ENCODE measurements at places on chromosomes 12 and 14.

GRCh38 chr12:88325076-88325815 lies 183.1 kb downstream of the TMTC3 start:
- no peak for DNase-seq

GRCh38 chr14:78697341-78697740 lies 527.2 kb downstream of the NRXN3 start:
- no peak for DNase-seq

DNA sequence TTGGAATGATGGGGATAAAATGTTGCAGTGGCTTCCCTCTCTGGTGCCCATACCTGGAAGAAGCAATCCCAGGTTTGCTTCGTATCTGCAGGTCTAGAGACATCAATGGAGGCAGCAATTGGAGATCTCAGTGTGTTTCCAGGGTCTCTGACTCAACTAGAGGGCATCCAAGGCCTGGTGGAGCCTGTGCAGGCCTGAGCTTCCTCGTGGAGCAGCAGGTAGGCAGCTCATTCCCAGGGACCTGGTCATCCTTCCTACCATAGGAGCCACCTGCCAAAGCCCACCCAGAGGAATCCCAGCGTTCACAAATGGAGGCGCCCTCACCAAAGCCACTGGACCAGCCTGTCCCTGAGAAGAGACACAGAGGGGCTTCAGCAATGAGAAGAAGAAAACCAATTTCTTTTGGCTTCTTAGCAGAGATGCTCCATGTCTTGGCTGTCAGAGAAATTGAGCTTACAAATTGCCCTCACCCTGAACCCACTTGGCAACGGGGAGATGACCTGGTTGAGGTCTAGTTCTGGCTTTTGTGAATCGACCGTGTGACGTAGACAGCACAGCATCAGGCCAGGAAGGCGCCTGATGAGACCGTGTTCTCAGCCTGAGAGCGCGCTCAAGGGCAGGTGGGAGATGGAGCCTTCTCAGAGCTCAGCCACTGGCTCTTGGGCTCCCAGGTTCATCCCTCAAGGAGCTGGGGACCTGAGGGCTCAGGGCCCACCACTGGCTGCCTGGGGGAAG lies 283.6 kb downstream of the DPF3 start:
- no peak for DNase-seq

DNA sequence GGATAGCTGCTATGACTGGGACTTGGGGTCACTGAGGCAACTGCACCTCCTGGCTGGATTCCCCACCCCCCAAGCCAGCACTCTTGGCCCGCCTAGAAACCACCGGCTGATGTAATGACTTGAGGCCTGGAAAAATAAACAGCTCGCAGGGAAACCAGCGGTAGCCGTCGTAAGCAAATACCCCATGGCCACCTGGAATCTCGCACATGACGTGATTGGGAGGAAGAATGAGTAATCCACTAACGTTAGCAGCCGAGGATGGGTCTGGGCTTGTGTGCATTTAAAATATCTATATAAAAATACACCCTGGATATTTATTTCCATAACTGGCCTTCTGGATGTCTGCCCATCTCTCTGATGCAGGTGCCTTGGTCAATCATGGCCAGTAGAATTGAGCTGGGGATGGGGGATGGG lies 120.1 kb downstream of the SMOC1 start:
- no peak for DNase-seq

DNA sequence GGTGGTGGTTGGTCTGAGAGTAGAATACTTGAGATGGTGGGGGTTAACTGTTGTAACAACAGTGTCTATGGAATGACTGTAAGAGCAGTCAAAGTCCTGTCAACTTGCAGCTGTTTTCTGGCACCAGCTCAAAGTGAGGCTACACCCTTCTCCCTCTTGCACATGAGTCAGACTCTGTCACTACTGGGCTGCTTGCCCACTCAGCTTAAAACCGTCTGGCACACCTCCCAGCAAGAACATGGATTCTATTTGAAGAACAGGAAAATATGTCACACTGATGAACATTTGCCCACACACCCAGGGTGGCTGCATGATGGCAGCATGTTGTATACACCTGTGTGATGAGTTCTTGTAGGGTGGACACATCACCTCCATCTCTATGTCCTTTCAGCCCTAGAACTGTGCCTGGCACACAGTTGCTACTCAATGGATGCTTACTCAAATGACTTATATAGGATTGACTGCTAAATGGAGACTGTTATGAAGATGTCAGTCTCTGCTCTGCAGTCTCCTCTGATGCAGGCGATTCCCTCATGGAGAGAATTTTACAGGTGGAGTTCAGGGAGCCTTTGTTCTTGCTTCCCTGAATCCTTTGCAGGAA lies 19.3 kb upstream of the SERPINA6 start:
- DNase-seq: no peak

GRCh38 chr12:62618930-62619329 lies 152.3 kb downstream of the MON2 start:
- DNase-seq: no peak

DNA sequence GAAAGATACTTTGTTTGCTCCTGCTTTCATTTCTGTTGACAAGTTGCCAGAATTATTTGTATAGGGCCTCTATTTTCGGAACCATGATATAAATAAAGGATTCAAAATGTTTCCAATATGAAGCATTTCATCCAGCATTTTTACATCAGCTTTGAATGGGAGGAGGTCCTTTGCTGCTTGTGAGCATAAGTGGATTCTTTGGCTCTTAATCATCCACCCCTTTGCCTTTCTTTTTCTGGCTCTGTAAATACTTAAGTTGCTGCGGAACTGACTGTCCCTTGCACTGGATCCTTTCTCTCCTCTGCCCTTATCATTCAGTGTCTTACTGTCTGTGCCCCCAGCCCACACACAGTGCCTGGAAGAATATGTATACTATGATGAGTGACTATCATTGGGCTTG lies 357.3 kb upstream of the RGS6 start:
- no peak for DNase-seq

DNA sequence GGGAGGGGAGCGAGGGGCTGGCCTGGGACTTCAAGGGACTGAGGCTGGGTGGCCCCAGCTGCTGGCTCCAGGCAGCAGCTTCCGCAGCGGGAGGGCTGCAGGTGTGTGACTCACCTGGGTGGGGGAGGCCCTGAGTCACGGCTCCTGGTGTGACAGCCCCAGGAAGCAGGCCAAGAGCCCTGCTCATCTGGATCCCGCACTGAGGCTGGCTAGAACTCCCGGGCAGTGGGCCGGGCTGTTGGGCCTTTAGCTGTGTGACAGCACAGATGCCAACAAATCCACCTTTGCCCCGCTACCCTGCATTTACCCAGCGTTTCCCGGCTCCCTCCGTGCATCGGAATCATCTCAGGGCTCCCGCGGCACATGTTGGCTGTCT lies 180.0 kb upstream of the PRMT8 start:
- DNase-seq: no peak

GRCh38 chr12:15719230-15719629 lies 70.0 kb downstream of the EPS8 start:
- DNase-seq: no peak

GRCh38 chr12:779745-780734 lies 27.7 kb downstream of the WNK1 start:
- DNase-seq: no peak

DNA sequence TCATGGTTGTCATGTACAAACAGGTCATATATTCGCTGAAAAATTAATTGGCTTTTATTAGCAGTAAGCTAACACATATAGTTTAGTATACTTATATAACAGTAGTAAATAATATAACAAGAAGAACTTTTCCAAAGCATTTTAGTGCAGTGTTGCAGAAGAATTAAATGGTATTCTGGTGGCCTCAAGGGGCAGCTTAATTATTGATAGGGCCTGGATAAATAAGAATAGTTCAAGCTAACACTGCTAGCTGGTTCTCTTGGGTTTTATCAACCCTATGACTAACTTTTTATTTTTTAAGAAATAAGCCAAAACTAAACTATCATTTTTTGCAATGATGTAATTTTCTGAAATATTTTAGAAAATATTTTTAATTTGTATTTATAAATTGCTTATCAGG lies 152.1 kb downstream of the SRGAP1 start:
- no peak for DNase-seq

GRCh38 chr12:112747501-112747900 lies 44.0 kb upstream of the RPH3A start:
- no peak for DNase-seq

- DNase-seq: no peak
Measured at GRCh38 chr12:85529896-85530295, 249.9 kb downstream of the ALX1 start.

DNA sequence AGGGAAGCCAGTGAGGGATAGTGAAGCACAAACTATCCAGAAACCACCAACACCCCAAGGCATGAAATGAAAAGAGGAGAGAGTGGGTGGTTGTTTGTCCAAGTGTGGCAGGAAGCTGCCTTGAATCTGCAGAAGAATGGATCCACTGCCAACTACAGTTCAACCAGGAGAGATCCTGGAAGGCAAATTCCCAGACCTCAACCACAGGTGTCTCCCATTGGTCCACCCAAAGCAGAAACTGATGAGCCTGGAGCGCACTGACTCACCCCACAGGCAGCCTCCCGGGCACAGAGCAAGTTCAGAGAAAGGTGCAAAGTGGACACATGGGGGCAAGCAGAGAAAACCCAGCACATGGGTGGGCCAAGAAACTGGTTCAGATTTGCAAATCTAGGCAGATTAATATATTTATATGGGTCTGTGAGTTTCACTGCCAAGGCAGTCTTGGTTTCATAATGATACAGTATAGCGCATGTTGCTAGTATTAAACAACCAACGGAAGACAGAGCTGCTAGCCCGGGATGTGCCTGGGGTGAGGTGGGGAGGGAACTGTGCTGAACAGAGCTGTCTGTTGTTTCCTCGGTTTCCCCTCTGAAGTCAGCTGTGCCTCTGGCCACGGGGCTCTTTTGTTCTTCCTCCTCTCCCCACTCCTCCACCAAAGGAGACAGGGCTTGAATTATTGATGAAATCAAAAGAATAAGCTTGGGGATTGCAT lies 416.2 kb upstream of the CCDC196 start:
- no peak for DNase-seq

- DNase-seq: no peak
Measured at GRCh38 chr12:95200128-95200894, 17.0 kb downstream of the FGD6 start.

DNA sequence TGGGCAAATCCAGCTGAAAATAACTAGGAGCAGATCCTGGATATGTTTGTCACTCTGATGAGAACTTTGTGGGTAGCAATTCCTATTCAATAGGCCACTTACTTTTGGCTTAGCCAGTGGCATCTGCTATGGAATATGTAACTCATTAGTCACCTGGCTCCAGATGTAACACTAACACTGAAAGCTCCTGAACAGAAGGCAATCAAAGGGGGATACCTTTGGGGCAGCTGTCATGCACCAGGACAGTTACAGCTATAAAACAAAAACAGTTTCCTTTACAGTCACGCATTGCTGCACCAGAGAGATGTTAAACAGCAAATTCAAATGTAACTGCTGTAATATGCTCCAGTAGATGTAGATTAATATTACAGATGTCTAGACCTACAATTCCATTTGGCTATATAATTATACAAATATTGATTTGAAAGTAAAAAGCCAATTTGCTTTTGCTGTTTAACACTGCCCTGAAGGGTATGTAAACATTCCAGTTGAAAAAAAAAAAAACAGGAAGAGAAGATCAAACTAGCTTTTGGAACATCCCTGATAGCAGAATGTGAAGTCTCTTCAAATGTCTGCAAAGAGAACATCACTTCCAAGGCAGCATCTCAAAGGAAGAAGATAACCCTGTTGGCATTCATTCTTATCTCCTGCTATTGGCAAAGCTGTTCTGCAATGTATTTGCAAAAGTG lies 18.4 kb downstream of the RACGAP1 start:
- no peak for DNase-seq

GRCh38 chr12:49642370-49642802 lies 19.0 kb downstream of the PRPF40B start:
- no peak for DNase-seq

DNA sequence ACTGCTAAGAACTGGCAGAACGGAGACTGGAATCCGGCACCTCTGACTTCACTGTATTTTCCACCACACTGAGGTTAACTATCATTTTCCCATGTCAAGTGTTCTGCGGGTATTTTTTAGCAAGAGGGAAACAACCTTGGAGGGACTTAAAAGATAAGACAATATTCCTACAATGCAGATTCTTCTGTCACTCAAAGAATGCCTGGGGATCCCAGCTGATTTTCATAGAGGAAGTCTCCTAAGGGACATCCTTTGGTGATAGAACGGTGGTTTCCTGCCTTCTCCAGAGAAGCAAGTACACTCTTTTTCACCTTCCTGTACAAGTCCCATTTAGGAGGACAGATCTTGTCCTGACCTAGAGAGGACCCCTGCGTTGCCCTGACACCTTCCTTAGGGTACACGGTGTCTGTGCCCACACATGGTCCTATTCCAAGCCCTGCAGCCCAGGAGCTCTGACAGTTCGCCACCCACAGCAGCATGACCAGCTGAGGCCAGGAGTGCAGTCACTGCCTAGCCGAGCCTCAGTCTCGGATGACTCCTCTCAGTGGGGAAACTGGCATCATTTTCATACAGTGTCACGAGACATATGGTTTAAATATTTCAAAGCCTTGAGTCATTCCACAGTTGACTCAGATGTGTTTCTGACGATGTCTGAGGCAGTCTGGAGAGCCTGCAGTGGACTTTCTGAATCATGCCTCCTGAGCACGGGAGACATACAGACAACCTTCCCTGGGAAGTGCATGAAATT lies 181.3 kb upstream of the FKBP4 start:
- DNase-seq: no peak

DNA sequence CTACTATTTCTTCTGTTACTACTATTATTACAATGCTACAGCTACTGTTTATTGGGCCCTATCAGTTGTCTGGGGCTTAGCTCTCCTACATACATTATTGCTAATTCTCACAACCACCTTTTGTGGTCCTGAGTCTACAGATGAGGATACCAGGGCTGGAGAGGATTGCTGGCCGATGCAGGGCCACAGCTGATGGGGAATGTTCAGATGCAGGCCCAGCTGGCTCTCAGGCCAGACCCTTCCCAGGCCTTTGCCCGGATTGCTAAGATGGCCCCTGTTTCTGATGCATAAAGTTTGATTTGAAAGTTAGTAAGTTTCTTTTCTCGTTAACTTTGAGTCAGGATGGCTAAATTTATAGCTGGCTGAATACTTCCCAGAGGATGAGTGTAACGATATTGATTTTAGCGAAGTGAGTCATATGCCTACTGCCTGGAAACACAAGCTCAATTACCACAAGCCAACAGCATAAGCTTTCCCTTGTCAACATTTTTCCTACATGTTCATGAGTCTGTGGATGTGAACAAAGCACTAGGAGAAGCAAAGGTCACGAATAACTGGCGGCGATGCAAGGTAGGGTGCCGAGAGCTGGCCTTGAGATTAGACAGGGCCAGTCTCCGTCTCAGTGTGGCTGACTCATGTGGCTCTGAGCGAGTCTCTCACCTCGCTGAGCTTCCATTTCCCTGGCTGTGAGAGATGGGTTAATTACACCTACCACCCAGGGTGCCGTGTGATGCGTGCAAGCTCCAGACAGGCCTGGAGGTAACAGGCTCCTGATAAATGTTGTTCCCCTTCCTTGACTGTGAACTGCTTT lies 111.0 kb downstream of the BEGAIN start:
- no peak for DNase-seq
